ENCODE measurements at places on chromosomes 6 and 20.

GRCh38 chr20:39993742-39994141, 695.3 kb downstream of the MAFB start:
- DNase-seq: no peak

DNA sequence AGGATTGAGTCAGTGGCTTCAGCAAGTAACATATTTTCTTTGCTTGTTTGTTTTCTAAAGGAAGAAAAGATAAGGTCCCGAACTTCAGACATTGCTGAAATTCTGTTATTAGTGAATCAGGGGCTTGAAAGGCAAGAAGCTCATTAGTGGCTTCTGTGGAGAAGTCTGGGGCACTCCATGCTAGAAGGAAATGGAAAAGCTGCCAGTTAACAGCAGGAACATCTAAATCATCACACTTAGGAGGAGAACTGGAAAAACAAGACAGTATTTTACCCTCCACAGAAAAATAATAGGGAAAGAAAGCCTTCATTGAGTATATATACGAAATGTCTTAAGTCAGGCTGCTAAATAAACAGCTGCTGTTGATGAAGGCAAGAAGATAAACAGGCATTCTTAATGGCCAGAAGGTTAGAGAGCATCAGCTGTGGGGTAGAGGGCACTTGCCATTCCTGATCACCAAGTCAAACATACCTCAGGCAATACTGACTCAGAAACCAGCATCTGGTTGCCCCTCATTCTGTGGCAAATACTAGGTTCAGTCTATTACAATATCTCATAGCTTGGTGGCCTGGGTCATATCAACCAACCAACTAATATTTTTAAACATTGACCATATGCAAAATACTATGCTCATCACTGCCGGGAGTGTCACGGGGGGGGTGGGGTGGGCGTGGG, 143.2 kb upstream of the TENT5A start:
- DNase-seq: no peak

DNA sequence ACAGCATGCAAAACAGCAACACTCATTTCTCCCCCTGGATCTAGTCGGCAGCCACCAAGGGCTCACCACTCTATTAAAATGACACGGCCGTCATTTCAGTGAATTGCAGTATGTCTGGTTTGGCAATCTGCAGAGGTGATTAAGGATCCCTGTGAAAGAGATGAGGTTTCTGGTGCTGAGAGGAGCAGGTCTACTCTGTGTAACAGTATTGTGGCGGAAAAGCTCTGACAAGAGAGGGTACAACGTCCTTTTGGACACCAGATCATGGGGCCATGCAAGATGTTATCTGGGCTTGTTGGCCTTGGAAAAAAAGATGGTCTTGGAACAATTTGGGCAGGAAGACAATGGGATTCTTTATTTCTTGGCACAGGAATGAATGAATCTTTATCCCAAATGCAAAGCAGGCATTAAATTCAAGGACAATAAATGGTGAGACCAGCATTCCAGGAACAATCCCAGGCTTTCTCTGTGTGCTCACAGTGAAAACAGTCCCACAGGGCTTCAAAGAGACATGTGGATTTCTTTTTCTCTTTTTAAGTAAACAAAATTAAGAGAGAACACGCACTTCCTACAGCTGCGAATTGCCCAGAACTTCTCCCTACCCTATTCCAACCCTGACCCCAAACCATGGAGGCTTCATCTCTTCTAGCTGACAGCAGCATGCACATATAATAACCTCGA, 33.7 kb upstream of the ADGRF1 start:
- no peak for DNase-seq

DNA sequence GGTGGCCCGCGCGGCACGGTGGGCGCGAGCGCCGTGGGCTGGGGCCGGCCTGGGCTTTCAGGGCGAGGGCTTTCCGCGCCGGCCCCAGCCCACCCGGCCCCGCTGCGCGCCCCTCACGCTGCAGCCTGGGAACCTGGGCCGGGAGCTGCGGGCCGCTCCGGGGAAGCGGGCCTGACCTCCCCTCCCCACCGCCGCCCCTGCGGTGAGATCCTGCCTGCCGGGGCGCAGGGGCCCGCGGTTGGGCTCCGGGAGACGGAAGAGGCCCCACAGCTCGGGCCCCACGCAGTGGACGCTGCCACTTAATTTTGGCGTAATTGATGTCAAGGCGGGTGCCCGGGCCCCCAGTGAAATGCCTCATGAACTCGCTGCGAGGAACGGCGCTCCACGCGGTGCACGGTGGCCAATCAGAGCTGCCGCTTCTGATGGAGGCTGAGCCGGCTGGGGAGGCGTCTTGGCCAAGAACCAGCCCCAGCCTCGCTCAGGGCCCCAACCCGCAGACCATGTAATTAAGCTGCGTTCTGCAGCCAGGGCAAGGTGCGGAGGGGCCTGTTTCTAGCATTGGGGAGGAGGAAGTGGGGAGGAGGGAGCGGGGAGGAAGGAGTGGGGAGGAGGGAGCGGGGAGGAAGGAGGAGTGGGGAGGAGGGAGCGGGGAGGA, 96.1 kb upstream of the BHLHE23 start:
- DNase-seq: peak; percentile 20

- no peak for DNase-seq
Measured at GRCh38 chr20:10171864-10172751, 46.5 kb upstream of the SNAP25 start.

- DNase-seq: no peak
Measured at GRCh38 chr6:47634210-47635047, 64.0 kb upstream of the ADGRF4 start.

GRCh38 chr20:9388160-9388812, 126.1 kb upstream of the LAMP5 start:
- no peak for DNase-seq

DNA sequence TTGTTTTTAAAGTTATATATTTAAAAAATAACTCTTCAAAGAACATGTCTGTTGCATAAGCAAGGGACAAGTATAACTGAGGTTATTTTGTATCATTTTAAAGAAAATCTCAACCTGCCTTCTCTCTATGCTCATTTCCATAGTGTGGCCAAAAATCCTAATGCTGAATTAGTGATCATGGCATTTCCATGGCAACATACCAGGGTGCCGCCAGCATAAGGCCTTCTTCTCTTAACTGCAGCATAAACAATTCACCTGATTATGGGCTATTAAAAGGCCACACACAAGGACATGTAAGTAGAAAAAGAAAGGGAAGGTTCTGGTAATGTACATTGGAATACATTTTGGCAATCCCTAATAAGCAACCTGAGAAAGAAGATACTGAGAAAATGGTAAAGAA, 95.1 kb upstream of the RNF217 start:
- no peak for DNase-seq

DNA sequence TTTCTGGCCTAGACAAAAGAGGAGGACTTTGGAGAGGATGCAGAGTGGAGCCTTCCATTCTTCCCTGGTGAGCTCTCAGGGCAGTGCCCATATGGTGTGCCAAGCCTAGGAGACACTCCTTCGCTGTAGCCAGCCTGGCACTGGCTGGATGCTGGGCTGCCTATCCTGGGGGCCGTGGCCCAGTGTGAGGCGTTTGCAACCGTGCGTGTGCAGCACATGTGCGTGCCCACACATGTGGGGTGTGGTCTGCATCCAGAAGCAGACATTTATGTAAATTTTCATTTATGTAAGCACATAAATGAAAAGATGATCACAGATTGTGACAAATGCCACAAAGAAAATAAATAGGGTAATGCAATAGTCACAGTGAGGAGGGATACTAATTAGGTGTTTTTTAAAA, 35.8 kb upstream of the ZNF831 start:
- DNase-seq: no peak

GRCh38 chr6:108169464-108170331, 3.9 kb downstream of the NR2E1 start:
- DNase-seq: no peak

GRCh38 chr6:125095580-125096301, 57.8 kb upstream of the TPD52L1 start:
- no peak for DNase-seq

GRCh38 chr20:51796340-51796739, 6.0 kb downstream of the SALL4 start:
- DNase-seq: no peak

GRCh38 chr20:63503524-63503923, 4.6 kb upstream of the EEF1A2 start:
- no peak for DNase-seq

DNA sequence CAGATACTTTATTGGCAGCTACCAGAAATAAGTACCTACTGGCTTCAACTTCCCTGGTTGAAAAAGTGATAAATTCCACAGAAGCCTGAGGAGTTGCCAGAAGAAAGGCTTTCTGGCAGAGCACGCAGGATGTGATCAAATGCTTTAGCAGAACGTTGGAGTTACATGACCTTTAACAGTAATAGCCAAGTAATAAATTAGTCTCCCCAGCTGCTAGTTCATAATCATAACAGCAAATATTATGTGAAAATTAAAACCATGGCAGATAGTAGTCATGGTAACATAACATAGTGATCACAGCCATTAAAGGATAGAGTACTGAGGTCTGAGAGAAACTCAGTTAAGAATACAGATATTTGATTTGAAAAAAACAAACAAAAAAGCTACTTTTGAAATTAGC, 567.7 kb downstream of the ADGRB3 start:
- no peak for DNase-seq

- DNase-seq: no peak
Measured at GRCh38 chr6:116012951-116013350, 47.7 kb downstream of the FRK start.

DNA sequence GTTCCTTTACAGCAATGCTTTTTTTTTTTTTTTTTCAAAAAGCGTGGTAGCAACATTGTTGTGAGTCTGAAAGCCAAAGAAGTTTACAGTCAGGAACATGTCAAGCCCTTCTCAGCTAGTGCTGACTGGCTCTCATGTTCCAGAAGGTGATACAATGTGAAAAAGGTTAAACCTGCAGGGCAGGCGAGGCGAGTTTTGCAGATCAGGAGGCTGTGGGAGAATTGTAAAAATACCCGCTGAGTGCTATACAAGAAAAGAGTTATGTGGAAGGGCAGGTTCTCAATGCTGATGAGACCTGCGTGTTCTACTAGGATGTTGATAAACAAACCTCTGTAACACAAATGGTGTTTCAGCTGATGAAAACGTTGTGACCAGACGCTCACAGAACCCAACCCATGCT, 30.9 kb upstream of the RPP40 start:
- no peak for DNase-seq

DNA sequence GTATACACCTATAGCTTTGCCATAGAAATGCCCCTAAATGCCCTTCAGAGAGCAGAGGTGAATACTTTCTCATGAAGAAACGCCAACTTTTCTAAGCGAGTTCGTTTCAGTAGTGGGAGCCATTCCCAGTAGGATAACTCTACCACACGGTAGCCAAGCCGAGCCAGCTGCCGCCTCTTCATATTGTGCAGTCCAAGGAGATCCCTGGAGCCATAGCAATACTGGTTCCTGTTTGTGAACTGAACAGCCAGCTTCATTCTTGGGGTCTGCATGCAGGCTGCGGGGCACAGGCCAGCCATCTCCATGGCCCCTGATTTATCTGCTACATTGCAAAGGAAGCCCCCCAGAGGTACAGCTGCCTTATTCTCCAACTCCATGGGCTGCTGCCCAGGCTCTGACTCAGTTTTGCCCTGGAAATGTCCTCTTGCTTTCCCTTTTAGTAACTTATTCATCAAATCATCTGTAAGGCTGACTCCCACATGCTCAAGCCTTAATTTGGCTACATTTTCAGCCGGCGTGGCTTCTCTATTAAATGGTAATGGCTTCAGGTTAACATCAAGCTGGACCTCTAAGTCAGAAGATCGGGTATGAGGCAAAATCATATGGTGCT, 12.8 kb downstream of the FASTKD5 start:
- DNase-seq: no peak

DNA sequence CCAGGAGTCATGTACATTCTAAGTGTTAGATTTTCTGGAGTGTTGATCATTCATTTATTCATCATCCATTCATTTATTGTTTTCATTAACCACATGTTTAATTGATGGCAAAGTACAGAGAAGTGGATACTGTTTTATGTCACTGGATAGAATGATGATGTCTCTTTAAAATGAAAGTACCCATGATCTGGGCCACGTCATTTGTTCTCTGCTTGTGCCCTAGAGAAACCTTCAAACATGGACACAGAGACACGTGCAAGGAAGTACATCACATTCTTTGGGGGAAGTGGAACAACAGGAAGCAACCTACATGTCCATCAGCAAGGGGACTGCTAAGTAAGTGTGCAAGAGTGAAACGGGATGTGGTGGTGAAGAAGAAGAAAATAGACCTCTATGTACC, 75.8 kb upstream of the TSHZ2 start:
- DNase-seq: no peak

GRCh38 chr6:165183496-165184140, 125.8 kb downstream of the C6orf118 start:
- no peak for DNase-seq

GRCh38 chr20:21004386-21005076, 101.6 kb downstream of the LINC00237 start:
- no peak for DNase-seq

- peak; percentile 38 for DNase-seq
Measured at GRCh38 chr20:35447082-35447789, 8.2 kb upstream of the CEP250 start.

DNA sequence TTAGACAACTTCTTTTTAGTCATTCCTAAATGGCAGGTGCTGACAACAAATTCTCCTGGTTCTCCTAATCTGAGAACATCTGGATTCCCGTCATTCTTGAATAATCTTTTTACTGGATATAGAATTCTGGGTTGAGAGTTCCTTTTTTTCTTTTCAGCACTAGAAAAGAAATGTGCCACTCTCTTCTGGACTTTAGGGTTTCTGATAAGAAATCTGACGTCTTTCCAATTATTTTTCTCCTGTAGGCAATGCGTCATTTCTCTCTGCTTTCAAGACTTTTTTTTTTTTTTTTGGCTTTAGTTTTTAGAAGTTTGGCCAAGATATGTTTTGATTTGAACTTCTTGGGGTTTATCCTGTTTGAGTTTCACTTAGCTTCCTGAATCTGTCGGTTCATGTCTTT, 66.1 kb upstream of the RNF24 start:
- DNase-seq: no peak

DNA sequence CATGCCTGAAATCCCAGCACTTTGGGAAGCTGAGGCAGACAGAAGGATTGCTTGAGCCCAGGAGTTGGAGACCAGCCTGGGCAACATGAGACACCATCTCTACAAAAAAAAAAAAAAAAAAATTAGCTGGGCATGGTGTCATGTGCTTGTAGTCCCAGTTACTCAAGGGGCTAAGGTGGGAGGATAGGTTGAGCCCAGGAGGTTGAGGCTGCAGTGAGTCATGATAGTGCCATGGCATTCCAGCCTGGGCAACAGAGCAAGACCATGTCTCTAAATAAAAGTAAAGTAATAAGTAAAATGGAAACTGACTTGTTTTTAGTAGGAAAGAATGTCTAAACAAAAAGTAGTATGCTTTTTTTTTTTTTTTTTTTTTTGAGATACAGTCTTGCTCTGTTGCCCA, 240.7 kb downstream of the ARID1B start:
- no peak for DNase-seq

GRCh38 chr6:11754625-11755271, 23.9 kb downstream of the ADTRP start:
- no peak for DNase-seq

DNA sequence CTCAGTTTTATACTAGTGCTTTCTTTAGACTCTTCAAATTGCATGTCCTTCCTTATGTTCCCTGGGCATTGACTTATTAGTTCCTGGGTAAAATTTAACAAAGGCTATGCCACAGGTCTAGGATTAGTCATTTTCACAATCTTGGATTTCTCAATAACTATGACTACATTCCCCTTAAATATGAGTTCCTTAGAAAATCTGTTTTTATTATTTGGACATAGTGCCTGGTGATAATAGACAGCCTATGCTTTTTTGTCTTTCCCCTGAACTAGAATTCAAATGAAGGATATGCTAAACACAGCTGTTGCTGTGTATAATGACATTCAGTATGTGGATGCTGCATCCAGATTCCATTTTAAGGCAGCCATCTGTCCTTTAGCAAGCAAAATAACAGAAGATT, 1252.8 kb upstream of the GJE1 start:
- DNase-seq: no peak

Data from GF-D8 (cell line).